ENCODE measurements at places on chromosomes 16 and 17. TPM values are rescaled to one million over a fixed set of nuclear protein-coding genes. Genes with fewer than 3 reads are reported as not detected.

Gene STX1B
- total RNA-seq: 9.1 TPM

Gene MYLK3
- total RNA-seq: 4.6 TPM

Gene GPR179
- 10.4 TPM for total RNA-seq

Gene IL21R
- total RNA-seq: 0.33 TPM

Gene PPP1R27
- not detected for total RNA-seq

Gene GALR2
- total RNA-seq: not detected

Gene MMP15
- 25.2 TPM for total RNA-seq

Gene KRT33A
- total RNA-seq: not detected

Gene ABI3
- total RNA-seq: 3.1 TPM

Gene CLDN7
- 14.3 TPM for total RNA-seq

Gene CRYBA1
- total RNA-seq: 4,794 TPM

Gene SLC13A5
- total RNA-seq: 3.6 TPM

Gene CCL17
- total RNA-seq: not detected

Gene CX3CL1
- 12.3 TPM for total RNA-seq

Gene ARHGAP44
- total RNA-seq: 12.5 TPM

Gene CCL7
- not detected for total RNA-seq

Gene TP53TG3
- not detected for total RNA-seq

Gene NPTX1
- 12.9 TPM for total RNA-seq

Gene XAF1
- 30.8 TPM for total RNA-seq

Gene NKD1
- total RNA-seq: 15.0 TPM

Gene SLC5A11
- total RNA-seq: not detected

Gene GP1BA
- total RNA-seq: 0.22 TPM

Gene ZNF48
- 18.3 TPM for total RNA-seq

Gene TEKT5
- total RNA-seq: 0.44 TPM

Gene SYNGR3
- total RNA-seq: 6.5 TPM

Gene TOM1L1
- total RNA-seq: 61.0 TPM

Gene BTBD17
- total RNA-seq: 8.9 TPM

Gene OXLD1
- total RNA-seq: 21.6 TPM

Gene SLFN5
- 17.3 TPM for total RNA-seq

Gene CHST4
- 0.44 TPM for total RNA-seq

Gene QRICH2
- 5.1 TPM for total RNA-seq

Gene C17orf67
- 1.8 TPM for total RNA-seq
